Urinary bladder (tissue), 4 donors: ENCODE measurements at places on chromosomes 1 and 21. TPM values are rescaled to one million over a fixed set of nuclear protein-coding genes. Genes with fewer than 3 reads are reported as not detected.

The FLG2 gene
- total RNA-seq: not detected

The SERPINC1 gene
- total RNA-seq: not detected

The BNIPL gene
- total RNA-seq: 10.9 TPM

The FALEC gene
- total RNA-seq: not detected

The USF1 gene
- total RNA-seq: 46.7 TPM

The CFH gene
- total RNA-seq: 299 TPM

The SLC44A3 gene
- total RNA-seq: 11.8 TPM

The PODN gene
- total RNA-seq: 17.1 TPM

The HTR6 gene
- total RNA-seq: not detected

The CLCNKB gene
- 0.95 TPM for total RNA-seq

The KRTAP19-3 gene
- not detected for total RNA-seq

- no peak for DNase-seq
Measured at GRCh38 chr1:53413175-53414001, 45.8 kb upstream of the DMRTB1 start.

- no peak for DNase-seq
Measured at GRCh38 chr1:15148941-15149340, 4.6 kb upstream of the TMEM51 start.

DNA sequence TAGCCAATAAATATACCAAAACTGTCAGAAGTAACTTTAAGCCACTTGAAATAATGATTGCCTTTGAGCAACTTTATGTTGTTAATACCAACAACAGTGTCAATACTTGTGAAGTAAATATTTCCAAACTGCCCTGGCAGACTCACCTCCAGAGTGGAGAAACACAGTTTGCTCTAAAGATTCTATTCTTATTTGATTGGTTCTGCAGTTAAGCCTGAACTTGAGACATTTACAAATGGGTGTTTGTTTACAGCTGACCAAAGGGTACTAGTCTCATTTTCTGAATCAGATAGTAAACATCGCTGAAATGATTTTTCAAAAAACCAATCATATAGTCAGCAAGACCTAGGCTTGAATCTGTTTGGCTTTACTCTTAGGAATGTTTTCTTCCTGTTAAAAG, 1.3 kb upstream of the MYOC start:
- no peak for DNase-seq

- DNase-seq: no peak
Measured at GRCh38 chr1:206484901-206485300, 14.6 kb downstream of the IKBKE start.

GRCh38 chr1:53327182-53327913, 522 bp downstream of the LRP8 start:
- no peak for DNase-seq

DNA sequence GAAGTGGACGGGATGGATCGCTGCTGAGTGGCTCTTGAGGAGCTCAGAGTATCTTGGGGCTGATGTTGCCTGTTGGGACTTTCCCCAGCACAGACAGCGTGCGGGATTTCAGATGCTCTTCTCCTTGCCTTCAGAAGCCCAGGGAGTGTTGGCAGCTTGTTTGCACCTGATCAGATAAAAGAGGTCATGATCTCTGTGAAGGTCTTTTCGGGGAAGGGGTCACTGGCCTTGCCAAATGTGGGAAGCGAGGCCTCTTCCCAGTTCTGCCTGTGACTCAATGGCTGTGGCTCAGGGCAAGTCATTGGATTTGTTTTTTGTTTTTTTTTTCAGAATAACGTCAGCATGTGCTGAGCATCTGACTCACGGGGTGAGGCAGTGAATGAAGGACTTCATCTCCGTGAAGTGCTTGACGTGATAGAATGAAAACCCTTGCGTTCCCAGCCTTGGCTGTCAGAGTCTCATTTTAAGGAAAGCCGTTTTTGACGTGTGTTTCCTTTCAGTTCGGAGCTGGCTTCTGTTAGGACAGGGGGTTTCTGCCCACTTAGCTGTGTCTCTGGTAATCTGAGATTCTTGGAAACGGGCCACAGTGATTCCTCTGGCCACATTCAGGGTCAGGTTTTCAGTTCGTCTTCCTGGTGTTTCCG, 46.7 kb downstream of the GALNT2 start:
- no peak for DNase-seq

DNA sequence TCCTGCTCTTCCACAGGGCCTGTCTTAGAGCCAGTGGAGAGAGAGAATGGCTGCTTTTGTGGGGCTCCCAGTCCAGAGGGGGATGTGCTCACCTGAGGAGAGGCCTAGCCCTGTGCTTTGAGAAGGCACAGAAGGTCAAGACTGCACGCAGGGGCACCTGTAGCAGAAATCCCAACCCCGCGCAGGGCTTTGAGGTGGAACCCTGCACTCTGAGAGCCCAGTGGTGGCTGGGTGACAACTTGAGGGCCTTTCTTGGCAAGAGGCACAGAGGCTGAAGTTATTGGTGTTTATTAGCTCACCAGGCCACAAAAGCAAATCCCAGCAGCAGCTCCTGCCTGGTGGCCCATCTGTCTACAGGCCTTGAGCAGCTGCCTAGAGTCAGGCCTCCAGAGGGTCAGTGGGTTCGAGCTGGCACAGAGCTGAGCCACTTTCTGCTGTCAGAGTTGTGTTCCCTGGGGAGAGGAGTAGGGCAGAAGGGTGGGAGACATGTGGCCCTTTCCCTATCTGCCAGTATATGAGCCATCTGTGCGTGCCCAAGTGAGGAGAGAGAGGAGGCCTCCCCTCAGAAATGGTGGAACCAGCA, 31.4 kb downstream of the SZRD1 start:
- no peak for DNase-seq

DNA sequence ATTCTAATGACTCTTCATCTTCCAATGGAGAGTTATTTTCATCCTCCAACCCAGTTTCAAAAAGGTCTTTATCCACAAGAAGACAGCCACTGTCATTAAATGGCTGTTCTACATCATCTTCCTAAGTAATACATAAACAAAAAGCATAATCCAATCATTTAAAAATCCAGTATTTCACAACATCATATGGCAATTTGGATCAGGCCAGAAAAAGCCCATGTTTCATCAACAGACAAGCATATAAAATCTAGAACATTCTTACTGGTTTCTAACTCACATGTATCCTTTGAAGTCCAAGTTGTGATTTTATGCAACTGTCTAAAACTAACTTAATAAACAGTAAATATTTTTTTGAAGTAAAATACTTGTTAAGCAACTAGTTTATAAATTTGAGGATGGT, 6.6 kb downstream of the CLSPN start:
- DNase-seq: no peak

DNA sequence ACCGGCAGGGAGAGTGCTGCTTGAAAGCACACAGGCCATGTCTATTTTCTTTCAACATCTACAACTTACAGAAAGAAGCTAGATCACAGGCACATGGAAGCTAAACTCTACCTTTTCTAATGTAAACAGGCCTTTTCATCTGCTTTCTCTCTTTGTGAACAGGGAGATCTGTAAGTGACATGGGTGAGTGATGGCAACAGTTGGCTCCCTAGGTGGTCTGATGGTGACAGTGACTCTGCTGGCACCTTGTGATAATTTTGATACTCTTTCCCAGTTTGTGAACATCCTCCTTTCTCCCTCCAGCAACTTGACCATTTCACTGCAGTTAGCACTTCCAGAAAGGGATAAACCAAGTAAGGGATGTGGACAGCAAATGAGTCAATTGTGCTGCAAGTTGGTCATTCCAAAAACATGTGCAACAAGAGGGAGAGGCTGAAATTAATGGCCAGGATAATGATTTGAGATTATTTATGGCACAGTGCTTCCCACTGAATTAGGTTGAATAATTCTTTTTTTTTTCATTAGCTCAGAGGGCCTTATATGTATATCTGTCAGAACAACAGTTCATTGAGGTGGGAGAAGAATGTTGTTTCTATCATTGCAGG, 89.5 kb downstream of the XCL2 start:
- no peak for DNase-seq

DNA sequence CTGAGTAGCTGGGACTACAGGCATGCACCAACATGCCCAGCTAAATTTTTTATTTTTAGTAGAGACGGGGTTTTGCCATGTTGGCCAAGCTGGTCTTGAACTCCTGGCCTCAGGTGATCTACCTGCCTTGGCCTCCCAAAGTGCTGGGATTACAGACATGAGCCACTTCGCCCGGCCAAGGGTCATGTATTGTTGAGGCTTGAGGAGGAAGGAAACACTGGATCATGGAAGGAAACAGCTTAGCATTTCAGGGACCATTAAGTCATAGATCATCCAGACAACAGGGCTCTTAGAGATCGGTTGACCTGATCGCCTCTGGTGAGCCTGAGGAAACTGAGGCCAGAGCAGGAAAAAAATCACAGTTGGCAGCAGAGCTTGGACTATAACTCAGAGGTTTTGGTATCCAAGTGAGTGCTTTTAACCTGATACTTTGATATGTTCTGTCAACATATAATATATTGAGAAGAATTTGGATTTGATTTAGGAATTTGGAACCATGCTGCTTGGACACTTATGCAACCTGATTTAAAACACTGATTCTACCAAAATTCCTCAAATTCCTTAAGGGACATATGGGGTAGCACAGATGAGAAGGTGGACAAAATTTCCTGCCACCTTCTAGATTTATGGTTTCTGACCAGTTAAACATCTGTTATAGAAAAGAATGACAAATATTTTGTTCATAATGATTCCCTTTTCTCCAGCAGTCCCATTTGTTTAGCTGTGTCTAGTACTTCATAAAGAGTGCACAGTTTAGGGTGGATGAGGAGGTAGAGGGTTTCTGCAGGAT, 13.1 kb upstream of the BMP8A start:
- DNase-seq: no peak

GRCh38 chr1:33219886-33220661, 36.2 kb upstream of the ZNF362 start:
- DNase-seq: peak; percentile 26

GRCh38 chr21:37873655-37874054, 42.6 kb downstream of the KCNJ6 start:
- DNase-seq: no peak

DNA sequence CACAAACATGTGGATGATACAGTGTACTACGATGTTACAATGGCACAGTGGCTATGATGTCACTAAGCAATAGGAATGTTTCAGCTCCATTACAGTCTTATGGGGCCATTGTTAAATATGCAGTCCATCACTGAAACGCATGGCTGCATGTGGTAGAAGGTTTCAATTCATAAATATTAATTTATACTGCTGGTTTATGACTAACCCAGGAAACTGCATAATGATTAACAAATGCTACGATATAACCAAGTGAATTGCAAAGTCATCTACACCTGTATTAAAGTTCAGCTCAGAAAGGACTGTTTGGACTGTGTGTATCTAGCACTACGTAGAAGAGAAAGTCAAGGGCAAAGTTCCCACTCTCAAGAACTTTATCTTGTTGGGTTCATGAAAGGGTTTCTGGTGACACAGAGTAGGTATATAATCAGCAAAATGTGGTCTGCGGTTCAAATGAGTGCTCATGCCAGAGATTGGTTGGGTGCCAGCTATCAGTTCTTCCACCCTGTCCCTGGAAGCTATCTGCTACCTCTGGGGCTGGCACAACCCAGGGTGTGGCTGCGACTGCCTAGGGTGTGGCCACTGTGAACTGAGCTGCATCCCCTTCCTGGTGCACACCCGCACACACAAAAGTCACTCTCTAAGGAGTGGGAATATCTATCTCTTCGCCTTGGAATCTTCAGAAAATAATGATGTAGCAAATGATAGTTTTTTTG, 14.8 kb downstream of the MGST3 start:
- no peak for DNase-seq

DNA sequence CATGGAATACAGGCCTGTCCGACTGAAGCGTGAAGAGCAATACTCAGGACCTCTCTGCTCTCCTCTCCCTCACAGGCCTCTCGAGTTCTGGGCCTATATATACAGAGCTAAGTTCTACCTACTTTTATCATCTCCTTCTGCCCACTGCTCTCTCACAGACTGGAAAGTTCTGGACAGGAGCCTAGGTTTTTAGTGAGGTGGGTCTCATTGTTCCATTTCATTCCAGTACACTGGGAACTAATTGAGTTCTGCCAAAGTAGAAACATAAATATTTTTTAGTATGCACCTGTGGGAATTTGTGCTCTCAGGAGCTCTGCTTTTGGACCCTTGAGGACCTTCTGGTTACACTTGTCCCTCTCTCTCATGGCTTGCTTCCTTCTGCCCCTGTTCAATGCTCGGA, at the start of gene TEDDM1:
Gene TEDDM1, minus strand, starts transcription at position 101 of the 400 bp plus-strand sequence. CDS start 182 bp downstream, outside the sequence.
- no peak for DNase-seq

- no peak for DNase-seq
Measured at GRCh38 chr21:34820051-34820450, 151.3 kb downstream of the CLIC6 start.

GRCh38 chr1:115499253-115499652, 142.5 kb upstream of the VANGL1 start:
- DNase-seq: no peak

- no peak for DNase-seq
Measured at GRCh38 chr1:167272369-167272957, 51.8 kb downstream of the POU2F1 start.

DNA sequence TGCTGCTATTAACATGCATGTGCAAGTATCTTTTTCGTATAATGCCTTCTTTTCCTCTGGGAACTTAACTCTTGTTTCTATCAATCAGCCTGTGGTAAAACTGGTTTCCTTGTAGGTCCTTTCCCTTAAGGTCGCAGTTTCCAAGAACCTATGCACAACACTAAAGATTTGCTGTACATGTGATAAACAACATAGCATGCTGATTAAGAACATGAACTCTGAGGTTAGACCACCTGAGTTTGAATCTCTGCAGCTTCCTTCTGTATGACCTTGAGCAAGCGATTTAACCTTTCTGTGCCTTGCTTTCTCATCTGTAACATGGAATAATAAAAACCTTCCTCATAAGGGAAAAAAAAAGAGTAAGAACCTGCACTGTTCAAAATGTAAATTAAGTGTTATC, 186.4 kb downstream of the RYR2 start:
- DNase-seq: no peak

GRCh38 chr21:35868869-35869223, 191.5 kb downstream of the SETD4 start:
- DNase-seq: no peak

DNA sequence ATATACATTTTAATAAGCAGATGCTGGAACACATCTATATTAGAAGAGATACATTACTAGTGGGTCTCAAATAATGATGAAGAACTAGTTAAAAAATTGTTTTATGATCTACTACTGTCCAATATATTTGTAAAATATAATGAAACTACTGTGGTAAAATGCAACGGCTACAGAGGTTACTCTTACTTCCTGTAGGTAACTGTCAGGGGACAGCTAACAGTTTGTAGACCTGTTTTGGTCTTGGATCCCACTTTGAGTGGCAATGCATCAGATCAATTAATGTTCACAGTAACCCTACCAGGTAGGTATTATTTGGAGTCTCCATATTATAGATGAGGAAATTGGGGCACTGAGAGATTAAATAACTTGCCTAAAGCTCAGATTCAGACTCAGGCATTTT, 26.7 kb upstream of the MYSM1 start:
- DNase-seq: no peak

- no peak for DNase-seq
Measured at GRCh38 chr1:167086033-167086432, 4.1 kb downstream of the GPA33 start.

- no peak for DNase-seq
Measured at GRCh38 chr21:16775076-16775475, 737.8 kb upstream of the CXADR start.

- DNase-seq: no peak
Measured at GRCh38 chr1:50295566-50295965, 127.7 kb downstream of the DMRTA2 start.

GRCh38 chr21:45824546-45825215, 156.9 kb upstream of the COL6A1 start:
- no peak for DNase-seq

- DNase-seq: no peak
Measured at GRCh38 chr1:151060007-151060656, at the start of gene MLLT11. MLLT11 (plus strand) TSS chr1:151060397; CDS start chr1:151067225, 6,828 bp downstream.

- DNase-seq: no peak
Measured at GRCh38 chr1:1189111-1189510, 15.4 kb downstream of the TTLL10 start.

- no peak for DNase-seq
Measured at GRCh38 chr1:89904219-89904980, 83.6 kb downstream of the LRRC8D start.
